Activated CD4-positive, alpha-beta T cell treated with anti-CD3 and anti-CD28 coated beads for 48 hours (primary cell): ENCODE measurements at places on chromosomes 13 and 19.

GRCh38 chr13:65943024-65943423 is 1287.1 kb downstream of the PCDH9 start:
- DNase-seq = no peak

- no peak for DNase-seq
Observed at GRCh38 chr19:24140099-24140498, 53.1 kb downstream of the ZNF254 start.

DNA sequence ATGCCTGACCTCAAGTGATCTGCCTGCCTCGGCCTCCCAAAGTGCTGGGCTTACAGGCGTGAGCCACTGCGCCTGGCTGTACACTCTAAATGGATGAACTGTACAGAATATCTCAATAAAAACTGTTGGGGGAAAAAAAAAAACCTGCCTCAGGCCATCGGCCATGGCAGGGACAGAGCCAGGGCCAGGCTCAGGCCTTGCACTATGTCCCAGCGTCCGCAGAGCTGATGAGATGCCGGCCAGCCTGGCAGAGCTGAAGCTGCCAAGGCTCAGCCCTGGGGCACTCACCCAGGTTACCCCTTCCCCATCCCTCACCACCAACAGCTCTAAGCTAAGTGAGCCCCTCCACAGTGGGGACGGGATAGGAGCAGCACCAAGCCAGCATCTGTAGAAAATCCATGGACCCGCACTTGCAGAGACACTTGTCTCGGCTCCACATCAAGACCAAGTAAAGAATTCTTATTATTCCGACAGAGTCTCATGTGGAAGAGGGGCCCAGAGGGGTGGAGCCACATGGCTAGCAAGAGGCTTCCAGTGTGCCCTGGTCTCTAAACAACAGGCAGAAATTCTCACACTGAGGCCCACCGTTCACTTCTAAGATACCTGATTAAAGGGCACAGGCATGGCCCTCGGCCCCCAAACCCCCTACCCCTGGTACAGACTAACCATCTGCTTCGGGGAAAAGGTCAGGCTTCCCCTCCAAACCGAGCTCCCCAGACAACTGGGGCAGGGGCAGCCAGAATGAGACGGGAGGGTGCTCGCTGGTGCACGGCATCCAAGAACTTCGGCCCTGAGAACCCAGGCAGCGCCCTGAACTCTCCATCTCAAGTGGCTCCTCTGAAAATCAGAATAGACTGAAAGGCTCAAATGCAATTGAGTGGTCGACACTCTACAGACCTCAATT is 5.8 kb downstream of the PPP6R1 start:
- no peak for DNase-seq

- DNase-seq = no peak
Observed at GRCh38 chr13:44075113-44075512, 195.4 kb downstream of the LACC1 start.

DNA sequence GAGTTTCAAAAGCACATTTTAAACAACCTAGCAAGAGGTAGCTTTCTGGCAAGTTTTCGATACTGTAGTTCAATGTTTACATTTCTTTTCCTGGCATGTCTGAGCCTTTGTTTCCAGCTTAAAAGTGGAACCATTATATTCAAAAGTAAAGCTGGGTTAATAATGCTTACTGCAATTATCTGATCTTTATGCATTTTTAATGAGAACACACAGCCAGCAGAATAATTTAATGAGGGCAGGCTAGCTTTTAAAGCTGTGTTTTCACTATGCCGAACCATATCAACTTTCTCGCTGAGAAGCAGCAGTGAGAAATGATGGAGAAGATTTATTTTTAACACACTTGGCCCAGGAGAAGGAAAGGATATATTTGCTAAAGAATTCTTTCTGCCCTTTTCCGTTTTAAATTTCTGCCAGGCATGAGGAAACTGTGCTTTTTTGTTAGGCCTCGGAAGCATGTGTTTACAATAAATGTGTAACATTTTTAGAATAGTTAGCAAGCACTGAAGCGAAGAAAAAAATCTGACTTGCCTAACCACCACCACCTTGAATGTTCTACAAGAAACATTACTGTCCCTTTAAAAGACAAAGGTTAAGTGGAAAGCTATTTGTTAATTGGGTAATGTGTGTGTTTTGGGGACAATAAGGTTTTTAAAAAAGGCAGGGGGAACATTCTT is 1.0 kb downstream of the MBNL2 start:
- DNase-seq = no peak

DNA sequence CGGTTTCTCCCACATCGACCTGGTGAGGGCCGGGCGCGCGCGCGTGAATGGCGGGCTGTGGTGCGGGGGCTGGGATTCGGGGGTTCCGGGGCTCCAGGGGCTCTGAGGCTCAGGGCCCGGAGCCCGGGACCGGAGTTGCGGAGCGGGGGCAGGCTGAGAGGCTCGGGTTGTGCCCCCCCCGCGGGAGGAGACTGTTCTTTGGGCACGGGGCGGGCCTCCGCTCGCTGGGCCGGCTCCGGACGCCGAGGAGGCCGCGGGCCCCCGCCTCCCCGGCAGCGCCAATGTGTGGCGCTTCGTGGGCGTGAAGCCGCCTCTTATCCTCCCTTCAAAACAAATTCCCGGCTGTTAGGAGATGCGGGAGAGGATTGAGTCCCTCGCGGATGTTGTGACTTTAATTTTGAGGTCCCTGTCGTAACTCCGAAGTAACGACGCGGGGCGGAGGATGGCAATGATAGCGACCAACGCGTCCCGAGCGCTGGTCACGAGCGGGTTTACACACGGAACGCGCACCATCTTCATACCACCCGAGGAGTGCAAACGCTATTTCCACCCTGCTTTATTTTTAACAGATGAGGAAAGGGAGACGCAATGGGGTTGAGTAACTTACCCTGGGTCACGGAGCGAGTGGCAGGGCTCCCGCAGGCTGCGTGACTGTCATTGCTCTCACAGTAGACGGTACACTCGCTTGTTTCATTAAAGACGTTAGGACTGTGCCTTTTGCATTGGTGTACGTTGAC is 536 bp downstream of the UBA2 start:
- DNase-seq = peak; percentile 53

GRCh38 chr13:48797127-48797526 is 143.4 kb downstream of the CYSLTR2 start:
- no peak for DNase-seq

GRCh38 chr19:23887642-23888041 is 27.0 kb upstream of the ZNF726 start:
- no peak for DNase-seq

- peak; percentile 20 for DNase-seq
Observed at GRCh38 chr19:56403261-56403660, 871 bp upstream of the ZNF583 start.

- DNase-seq = peak; percentile 86
Observed at GRCh38 chr19:11797491-11797890, 832 bp upstream of the ZNF491 start.

GRCh38 chr19:17245535-17245984 is at the start of gene NR2F6:
NR2F6 (minus strand) TSS chr19:17245919; CDS start chr19:17245220, 699 bp downstream.
- DNase-seq = no peak

DNA sequence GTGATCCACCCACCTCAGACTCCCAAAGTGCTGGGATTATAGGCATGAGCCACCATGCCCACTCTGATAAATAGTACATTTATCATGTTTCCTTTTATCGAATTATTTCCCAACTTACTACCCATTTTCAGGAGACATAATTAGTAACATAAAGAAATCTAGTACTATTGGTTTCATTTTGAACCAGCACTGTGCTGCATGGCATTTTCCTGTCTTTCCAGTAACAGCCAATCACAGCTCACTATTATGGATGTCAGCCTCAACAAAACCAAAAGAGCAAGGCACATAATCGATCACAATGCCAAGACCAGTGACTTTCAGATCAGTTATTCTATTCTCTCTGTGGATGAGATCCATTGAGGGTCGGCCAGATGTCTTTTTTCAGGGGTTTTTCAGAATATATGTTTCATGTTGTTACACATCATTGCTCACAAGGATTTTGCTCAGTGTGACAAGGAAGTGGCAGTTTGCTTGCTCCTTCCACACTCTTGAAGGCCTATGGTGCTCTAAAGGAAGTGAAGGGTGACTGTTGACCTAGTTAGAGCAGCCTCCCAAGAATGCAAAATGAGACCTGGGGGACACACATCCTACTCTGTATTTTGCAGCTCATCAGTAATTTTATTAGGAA is 233.4 kb downstream of the KCNRG start:
- DNase-seq = no peak

- DNase-seq = no peak
Observed at GRCh38 chr19:4690361-4690760, 20.2 kb upstream of the MYDGF start.

DNA sequence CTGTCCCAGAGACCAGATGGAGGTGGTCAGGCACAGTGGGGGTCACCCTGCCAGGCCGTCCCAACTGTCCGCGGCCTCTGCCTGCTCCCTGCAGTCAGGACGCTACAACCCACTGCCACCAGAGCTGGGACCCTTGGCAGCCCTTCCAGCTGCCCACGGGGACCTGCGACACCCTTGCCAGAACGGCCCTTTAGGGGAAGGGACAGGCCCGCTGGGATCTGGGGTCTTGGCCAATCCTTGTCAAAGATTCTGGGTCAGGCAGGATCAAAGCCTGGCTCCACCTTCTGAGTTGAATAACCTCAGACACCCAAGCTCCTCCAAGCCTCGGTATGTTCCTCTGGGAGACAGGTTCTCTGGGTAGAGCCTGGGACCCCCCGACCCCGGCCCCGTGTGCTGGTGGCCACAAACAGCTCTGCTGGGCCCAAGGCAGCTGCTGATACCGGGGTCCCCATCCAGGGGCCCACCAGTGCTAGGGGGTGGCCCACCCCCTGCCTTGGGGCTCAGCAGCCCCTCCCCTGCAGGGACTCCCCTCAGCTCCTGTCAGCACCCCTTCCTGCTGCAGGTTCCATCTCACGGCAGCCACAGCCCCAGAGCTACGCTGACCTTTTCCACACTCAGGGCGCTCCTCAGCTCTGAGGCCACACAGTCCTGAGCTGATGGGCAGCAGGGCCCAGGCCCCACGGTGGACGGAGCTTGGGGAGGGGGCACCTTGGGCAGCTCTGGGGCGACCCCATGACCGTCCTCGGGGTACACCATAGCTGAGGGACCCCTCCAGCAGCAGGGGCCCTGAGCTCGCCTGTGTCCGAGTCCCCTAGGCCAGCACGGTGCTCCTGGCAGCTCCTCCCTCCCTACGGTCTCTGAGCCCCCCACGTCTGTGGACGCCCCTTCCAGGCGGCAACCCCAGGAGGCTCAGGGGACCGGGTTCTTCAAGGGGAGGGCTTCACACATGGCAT is 18.4 kb downstream of the SBNO2 start:
- no peak for DNase-seq

- DNase-seq = peak; percentile 71
Observed at GRCh38 chr19:49151267-49152118, 3.7 kb downstream of the HRC start.
